ENCODE measurements at places on chromosomes 4 and X.

DNA sequence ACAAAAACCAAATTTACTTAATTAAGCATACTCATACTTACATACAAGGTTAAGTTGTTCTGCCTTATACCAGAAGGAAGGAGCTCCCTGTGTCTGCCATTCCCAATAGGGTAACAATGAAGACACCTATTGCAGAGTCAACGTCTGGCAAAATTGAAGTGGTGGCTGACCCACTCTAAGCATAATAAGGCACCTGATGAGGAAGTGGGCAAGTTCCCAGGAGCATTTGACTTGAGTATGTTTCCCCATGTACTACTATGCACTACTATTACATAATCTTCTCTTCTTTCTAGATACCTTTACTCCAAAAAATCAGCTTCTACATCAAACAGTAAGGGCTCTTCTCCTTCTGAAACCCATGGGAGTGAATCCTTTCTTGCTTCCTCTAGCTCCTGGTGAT is 591.5 kb downstream of the PPARGC1A start:
- DNase-seq: no peak

GRCh38 chrX:12405306-12405705 is 267.0 kb downstream of the FRMPD4 start:
- no peak for DNase-seq

DNA sequence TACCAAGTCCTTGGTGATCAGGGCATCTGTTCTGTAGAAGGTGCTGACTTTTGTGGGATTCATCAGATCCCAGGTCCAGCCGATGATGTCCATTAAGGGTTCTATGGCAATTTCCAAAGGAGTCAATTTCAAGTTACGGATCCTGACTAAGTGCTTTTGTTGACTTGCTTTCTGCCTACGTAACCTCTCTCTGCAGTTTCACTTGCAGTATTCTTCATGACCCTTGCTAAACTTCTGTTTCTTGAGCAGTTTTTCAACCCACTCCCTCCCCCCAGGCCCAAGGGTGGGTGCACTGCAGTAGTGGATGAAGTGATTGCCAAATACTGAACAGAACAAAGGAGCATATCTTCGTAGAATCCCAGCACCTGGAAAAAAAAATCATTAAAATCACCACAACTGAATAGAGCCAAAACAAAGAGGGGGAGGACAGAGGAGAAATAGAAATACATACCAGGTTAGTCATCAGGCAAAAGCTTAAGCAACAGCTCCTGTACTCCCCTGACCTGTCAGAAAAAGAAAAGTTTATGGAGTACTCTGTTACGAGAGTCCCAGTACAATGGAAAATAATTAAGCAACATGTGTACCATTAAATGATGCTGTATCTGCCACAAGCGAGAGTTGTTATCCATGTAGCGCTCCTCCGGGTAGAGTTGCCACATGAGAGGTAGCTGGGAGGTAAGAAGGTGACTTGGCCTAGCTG is 5.8 kb downstream of the CMC4 start:
- no peak for DNase-seq

- DNase-seq: no peak
These were observed 94.7 kb upstream of the CXXC4 start for GRCh38 chr4:104589264-104589868.

- DNase-seq: no peak
These were observed 20.5 kb downstream of the MND1 start for GRCh38 chr4:153365003-153365402.

DNA sequence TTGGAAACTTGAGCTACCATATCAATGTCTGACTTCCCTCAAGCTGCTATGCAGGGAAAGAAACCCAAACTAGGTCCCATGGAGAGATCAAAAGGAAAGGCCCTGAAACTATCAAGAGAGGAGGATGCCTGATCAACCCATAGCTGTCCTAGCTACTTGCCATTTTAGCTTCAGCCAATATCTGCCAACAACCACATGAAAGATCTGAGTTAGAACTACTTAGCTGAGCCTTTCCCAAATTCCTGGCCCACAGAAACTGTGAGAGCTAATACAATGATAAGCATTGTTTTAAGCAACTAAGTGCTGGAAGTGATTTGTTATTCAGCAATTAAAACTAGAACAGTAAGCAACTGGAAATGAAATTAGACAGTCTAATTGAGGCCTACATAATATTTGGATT is 6.3 kb upstream of the ARHGEF38 start:
- no peak for DNase-seq

DNA sequence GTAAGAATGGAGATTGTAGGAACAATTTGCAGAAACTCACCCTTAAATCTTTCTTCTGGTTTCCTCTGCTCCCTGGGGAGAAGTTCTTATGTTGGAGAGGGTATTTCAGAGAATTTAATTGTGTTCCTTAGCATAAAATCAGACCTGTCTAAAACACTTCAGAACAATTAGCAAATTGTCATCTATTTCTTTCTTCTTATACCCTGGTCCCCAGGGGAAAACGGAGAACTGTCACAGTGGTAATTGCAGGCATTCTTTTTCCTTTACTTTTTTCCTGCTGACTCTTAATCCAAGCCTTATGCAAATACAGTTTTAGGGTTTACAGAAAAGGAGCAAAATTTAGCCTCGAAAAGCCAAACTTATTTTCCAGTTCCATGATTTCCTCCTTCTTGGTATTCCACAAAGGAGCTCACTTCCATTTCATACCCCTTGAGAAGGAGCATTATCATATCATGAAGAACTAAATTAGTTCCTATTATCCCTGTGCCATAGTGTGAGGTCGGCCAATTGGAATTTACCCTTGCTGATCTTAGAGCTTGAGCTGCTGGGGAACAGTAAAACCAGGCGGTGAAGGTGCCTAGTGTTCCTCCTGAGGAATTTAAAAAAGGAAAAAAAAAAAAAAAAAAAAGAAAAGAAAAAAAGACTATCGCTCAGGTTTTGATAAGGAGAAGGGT is 173.8 kb downstream of the IL15 start:
- DNase-seq: no peak

GRCh38 chr4:10371869-10372471 is 85.3 kb downstream of the ZNF518B start:
- no peak for DNase-seq

GRCh38 chrX:100120956-100121355 is 289.1 kb downstream of the PCDH19 start:
- no peak for DNase-seq

DNA sequence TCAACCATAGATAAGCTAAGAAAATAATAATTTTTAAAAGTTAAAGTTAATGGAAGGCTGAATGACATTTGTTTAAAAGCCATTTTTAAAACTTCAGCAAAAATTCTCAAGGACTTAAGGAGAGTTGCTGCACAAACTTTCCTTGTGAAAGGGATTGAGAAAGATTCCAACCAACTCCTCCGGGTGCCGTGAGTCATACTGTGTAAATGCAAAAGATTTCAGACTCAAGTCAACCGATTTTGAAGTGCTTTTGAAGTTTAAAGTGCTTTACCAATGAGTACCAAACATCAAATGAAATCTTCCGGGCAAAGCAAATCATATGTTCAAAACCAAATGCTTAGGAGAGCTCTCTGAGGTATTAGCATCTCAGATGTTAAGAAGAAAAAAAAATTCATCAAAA is 31.4 kb downstream of the VCX2 start:
- no peak for DNase-seq

- no peak for DNase-seq
These were observed 69.0 kb upstream of the ATOH1 start for GRCh38 chr4:93759506-93759905.

DNA sequence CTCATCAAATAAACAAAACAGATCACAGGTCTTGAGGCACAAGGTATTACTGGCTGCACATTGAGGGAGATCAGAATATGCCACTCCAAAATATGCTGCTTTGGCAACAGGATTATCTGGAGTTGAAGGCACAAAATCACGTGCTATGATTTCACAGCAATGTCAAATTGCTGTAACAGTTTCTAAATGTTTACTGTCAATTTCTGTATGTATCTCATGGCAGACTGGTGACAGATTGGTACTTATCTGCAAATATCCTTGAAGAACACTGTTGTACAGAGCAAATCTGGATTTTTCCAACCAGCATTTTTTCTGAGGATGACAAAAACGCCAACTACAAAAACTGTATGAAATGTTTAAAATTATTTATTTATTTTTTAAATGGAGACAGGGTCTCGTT is 26.7 kb downstream of the GPR82 start:
- DNase-seq: no peak

GRCh38 chrX:153549231-153549630 is 31.8 kb downstream of the ATP2B3 start:
- no peak for DNase-seq

DNA sequence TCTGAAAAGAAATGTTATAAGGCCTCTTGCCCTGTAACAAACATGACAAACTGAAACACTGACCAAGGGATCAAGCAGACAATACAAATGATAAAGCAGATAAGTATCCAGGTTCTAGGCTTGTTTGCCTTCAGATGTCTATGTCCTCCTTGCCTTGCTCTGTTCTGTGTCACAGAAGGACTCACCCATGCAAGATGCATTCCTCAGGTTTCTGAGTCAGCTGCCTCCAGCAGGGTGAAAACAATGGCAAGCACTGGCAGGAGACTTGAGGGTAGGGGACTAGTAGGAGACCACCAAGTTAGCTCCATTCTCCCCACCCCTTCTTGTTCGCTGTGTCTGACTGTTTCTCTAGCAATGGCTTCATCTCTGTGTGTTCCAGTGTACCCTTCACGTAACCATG is 76.6 kb upstream of the CXXC4 start:
- DNase-seq: no peak

DNA sequence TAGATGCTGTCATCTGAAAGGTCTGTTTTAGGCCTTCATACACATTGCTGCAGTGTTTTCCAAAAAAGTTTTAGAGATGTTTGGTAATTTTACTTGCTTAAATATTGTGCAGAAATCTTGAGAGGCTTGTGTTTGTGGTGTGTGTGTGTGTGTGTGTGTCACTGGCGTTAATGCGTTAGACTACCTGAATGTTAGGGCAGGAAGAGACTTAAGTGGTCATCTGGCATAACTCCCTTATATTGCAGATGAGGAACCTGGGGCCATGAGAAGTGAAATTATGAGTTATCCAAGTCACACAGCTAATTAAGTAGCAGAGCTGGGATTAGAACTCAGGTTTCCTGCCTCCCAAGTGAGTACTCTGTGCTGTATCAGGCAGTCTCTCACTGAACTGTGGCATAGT is 1.4 kb downstream of the LSM6 start:
- DNase-seq: no peak

GRCh38 chrX:71228063-71228642 is 5.1 kb downstream of the GJB1 start:
- no peak for DNase-seq

DNA sequence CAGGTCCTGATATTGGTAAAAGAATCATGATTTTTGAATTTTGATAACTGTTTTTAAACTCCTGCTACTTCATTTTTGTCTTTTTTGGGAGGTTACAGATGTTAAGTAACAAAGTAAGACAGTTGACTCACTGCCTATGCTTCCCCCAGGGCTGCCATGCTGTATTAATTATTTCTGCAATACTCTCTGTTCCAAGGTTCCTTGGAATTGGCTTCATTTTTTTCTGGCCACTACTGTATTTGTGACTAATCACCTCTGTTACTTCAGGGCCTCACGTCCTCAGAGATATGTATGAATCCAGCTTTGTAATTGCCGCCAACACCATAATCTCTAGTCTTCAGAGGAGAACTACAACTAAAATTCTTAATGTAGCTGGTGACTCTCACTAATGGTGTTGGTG is 1729.3 kb downstream of the C4orf33 start:
- DNase-seq: no peak

All from right kidney (tissue), 9 donors.